ENCODE measurements at places on chromosomes 1 and 21.

DNA sequence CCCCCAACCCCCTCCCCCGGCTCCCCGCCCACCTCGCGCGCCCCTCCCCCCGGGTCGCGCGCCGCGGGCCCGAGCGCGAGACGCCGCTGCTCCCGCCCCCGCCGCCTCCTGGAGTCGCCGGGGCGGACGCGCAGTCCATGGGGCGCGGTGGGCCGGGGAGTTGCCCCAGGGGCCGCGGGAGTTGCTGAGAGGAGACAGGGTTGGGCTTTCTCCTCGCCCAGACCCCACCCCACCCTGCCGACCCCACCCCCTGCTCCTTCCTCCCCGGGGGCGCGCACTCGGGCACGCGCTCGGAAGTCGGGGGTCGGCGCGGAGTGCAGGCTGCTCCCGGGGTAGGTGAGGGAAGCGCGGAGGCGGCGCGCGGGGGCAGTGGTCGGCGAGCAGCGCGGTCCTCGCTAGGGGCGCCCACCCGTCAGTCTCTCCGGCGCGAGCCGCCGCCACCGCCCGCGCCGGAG, at the start of gene LAMC1:
Gene LAMC1 (plus strand): TSS at position 275 of the 455 bp plus-strand sequence. CDS start 297 bp downstream, outside the sequence.
- peak; percentile 14 for DNase-seq

DNA sequence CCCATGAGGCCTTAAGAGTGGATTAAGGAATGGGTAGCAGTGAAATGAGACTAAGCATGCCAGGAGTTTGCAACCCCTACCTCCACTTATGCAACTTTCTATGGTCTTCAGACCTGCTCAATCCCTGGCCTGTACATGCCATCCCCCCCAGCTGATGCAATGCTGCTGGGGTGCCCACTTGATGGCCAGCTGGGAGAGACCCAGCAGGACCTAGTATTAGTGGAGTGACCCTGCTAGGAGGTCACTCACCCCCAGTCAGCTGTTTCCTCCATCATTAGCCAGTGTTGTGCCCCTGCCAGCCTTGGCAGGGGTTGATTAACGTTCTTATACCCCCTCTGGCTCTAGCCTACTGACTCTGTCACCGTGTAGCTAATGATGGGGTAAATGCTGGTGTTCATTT, 236.6 kb downstream of the DYRK1A start:
- no peak for DNase-seq

DNA sequence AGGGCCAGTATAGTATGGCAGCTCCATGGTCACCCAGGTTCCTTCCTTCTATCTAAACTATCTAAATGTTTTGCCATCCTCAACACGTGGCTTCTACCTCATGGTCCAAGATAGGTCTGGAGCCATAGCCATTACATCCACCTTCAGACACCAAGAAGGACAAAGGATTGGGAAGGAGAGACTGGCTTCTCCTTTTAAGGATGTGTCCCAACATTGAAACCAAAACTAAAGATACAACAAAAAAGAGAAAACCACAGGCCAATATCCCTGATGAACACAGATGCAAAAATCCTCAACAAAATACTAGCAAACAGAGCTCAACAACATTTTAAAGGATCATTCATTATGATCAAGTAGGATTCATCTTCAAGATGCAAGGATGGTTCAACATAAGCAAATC, 24.8 kb downstream of the HSD11B1 start:
- no peak for DNase-seq

- no peak for DNase-seq
Measured at GRCh38 chr1:220691053-220691684, 1.0 kb downstream of the C1orf115 start.

- DNase-seq: no peak
Measured at GRCh38 chr1:117570988-117571409, 34.8 kb upstream of the TENT5C start.

GRCh38 chr1:182236651-182237077, 154.9 kb downstream of the GLUL start:
- DNase-seq: no peak

All from cortex of kidney (tissue), 1 donor.